ENCODE measurements at places on chromosomes 16 and 17.

DNA sequence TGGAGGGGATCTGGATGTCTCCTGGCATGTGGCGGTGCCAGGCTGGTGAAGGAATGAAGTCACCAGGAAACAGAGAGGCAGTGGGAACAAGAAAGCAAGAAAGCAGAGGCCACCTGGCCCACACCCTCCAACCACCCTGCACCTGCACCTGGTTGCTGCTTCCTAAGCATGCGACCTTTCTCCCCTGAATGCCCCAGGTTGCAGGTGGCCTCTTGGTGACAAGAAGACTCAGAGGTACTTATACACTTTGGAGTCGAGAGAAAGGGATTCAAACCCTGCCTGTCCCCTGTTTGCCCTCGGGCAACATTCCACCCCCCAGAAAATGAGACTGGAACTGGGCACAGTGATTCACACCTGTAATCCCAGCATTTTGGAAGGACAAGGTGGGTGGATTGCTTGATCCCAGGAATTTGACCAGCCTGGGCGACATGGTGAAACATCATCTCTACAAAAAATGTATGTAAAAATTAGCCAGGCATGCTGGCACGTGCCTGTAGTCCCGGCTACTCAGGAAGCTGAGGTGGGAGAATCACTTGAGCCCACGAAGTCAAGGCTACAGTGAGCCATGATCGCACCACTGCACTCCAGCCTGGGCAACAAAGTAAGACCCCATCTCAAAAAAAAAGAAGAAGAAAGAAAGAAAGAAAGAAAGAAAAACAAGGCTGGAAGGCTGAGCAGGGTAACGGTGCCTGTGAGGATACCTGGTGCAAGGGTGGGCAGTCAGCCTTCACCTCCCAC lies 34.6 kb upstream of the TNRC6C start:
- DNase-seq, result no peak

- no peak for DNase-seq
Measured at GRCh38 chr17:66799849-66800537, 34.9 kb upstream of the CACNG5 start.

DNA sequence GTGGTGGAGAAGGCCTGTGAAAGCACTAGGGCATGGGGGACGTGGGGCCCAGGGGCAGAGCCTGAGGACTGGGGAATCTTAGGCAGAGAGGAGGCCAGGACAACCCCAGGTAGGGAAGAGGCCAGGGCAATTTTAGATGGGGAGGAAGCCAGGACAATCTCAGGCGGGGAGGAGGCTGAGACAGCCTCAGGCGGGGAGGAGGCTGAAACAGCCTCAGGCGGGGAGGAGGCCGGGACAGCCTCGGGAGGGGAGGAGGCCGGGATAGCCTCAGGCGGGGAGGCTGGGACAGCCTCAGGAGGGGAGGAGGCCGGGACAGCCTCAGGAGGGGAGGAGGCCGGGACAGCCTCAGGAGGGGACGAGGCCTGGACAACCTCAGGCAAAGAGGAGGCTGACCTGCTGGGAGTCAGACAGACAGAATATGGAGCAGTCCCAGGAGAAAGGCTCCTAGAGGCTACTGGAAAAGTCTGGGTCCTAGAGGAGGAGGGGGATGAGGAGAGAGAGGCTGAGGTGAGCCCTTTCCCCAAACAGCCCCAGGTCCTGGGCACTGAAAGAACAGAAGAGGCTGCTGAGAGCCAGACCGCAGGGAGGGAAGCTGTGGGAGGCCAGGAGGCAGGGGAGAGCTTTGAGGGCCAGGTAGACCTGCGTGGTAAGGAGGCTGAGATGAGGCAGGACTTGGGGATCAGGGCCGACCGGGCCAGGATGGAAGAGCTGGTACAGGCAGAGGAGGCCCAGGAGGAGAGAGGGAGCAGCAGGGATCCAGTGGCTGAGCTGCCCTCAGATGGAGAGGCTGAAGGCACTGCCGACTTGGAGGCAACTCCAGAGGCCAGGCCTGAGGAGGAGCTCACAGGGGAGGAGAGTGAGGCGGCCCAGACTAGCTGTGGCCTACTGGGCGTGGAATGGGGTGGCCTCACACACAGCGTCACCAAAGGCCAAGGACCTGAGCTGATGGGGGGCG lies 1.6 kb downstream of the APOBR start:
- no peak for DNase-seq

DNA sequence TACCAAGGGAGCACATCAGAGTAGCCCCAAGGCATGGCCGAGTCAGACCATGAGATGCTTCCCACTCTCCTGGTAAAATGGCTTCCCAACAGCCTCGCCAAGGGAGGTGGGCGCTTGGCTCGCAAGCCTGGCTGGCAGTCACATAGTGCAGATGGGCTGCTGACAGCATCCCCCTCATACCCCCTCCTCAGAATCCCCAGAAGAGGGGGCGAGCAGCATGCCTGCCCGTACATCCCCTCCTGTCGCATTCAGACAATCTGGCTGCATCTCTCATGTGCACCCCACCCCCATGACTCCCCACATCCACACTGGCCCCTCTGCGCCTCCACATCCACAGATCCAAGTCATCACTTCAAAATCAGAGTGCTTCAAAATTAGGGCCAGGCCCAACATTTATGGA lies 54.0 kb upstream of the CES5A start:
- DNase-seq, result no peak

GRCh38 chr17:55480631-55481315 lies 30.5 kb downstream of the SMIM36 start:
- DNase-seq, result no peak
